Activated CD4-positive, CD25-positive, alpha-beta regulatory T cell treated with anti-CD3 and anti-CD28 coated beads, Interleukin-2, amount 50 U/mL, for 16 hours (primary cell): ENCODE measurements at places on chromosomes 16 and 17.

DNA sequence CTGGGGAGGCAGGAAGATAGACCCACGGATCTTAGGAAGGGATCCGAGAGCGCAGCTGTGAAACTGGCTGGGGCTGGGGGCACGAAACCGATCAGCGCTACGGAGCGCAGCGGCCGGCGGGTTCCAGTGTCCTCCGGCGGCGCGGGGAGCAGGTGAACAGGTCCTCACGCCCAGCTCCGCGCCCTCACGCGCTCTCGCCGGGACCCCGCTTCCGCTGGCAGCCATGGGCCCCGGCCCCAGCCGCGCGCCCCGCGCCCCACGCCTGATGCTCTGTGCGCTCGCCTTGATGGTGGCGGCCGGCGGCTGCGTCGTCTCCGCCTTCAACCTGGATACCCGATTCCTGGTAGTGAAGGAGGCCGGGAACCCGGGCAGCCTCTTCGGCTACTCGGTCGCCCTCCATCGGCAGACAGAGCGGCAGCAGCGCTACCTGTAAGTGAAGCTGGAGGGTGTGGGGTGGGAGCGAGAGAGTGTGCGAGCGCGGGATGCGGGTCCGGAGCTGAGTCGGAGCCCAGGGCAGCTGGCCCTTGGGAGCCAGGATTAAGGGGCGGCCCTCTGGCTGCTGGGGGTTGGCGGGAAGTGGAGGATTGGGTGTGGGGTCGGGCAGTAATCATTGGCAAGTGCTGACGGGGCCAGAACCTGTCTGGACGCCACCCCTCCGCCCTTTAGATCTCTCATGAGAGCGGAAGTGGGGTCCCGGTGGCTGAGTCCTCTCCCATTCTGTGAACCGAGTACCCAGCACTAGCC, 479 bp downstream of the ITGA3 start:
- peak; percentile 28 for DNase-seq

GRCh38 chr16:77663711-77664110, 58.6 kb upstream of the NUDT7 start:
- DNase-seq: no peak

GRCh38 chr17:80694085-80694991, 149.7 kb downstream of the RPTOR start:
- DNase-seq: no peak

GRCh38 chr16:6345090-6345489, 987.6 kb upstream of the RBFOX1 start:
- DNase-seq: no peak

GRCh38 chr16:47196457-47196856, 52.7 kb upstream of the NETO2 start:
- no peak for DNase-seq

GRCh38 chr16:78396046-78396445, 296.6 kb downstream of the WWOX start:
- no peak for DNase-seq

DNA sequence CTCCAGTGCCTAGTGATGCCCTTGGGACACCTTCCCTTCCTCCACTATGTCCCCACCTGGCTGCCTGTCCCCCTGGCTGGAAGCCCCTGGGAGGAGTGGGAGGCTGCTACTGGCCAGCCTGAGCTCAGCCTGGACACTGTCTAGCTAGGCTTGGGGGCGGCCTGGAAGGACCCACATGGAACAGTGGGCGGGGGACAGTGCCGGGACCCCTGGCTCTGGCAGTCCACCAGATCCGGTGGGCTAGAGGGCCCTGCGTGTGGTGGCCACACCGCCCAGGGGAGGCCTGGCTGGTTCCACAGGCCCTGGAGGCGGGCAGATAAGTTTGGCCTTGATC, 388.0 kb upstream of the TNRC6C start:
- DNase-seq: no peak

- no peak for DNase-seq
These were observed 145.9 kb upstream of the PLCG2 start for GRCh38 chr16:81633147-81633619.

- DNase-seq: no peak
These were observed 1.4 kb downstream of the SLC4A1 start for GRCh38 chr17:44266402-44267164.

GRCh38 chr16:15950869-15951268, 1.5 kb downstream of the ABCC1 start:
- no peak for DNase-seq

GRCh38 chr17:79082311-79083190, 7.9 kb downstream of the ENGASE start:
- peak; percentile 18 for DNase-seq

DNA sequence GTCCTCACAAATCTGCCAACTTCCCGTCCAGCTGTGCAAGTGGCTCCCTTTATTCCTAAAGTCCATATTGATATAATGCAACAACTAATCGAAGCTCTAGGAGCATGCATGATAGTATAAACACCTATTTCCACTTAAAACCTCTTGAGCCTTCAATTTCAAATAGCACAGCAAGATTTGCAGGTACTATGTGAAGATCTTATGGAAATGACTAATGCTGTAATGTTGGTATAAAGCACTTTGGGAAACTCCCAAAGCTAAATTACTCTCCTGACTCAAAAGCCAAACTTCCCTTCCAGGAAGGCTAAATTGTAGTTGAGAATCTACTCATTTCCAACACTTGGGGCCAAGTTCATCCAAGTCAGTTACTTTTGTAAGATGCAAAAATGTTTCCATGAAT, 287.6 kb upstream of the CDH11 start:
- DNase-seq: no peak

DNA sequence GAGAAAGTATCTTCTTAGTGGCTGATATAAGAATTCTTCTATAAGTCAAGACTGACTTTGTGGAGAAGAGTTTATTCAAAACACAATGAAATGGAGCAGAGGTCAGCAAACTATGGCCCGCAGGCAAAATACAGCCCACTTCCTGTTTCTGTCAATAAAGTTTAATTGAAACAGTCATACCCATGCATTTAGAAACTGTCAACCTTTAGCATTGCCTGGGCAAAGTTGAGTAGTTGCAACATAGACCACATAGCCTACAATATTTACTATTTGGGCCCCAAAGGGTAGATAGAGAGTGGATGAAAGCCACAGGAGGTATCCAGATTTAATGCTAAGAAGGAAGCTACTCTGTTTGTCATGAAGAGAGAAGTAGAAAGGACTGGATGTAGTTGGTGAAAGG, 38.0 kb downstream of the ACSM2B start:
- DNase-seq: no peak

DNA sequence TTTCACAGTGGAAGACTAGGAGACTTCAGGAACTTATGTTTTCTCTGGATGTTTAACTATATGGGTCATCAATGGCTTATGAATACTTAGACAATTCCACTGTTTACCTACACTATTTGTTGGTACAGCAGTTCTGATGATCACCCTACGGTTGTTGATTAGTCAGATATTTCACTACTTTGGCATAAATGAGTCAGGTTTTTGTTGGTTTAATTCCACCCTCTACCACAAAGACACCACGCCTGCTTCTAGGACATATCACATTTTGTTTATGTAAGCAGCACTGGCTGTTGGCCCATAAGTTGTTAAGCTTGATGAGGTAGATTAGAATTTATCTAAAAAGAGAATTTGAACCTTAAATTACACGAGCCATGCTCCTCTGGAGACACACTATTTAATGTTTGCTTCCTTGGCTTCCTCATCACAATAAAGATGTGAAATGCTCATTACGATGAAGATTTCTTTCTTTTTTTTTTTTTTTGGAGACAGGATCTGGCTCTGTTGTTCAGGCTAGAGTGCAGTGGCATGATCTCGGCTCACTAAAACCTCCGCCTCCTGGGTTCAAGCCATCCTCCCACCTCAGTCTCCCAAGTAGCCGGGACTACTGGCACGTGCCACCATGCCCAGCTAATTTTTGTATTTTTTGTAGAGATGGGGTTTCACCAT, 4.3 kb downstream of the GDE1 start:
- DNase-seq: no peak

- DNase-seq: peak; percentile 79
These were observed 20.4 kb upstream of the BEAN1 start for GRCh38 chr16:66406534-66407221.

DNA sequence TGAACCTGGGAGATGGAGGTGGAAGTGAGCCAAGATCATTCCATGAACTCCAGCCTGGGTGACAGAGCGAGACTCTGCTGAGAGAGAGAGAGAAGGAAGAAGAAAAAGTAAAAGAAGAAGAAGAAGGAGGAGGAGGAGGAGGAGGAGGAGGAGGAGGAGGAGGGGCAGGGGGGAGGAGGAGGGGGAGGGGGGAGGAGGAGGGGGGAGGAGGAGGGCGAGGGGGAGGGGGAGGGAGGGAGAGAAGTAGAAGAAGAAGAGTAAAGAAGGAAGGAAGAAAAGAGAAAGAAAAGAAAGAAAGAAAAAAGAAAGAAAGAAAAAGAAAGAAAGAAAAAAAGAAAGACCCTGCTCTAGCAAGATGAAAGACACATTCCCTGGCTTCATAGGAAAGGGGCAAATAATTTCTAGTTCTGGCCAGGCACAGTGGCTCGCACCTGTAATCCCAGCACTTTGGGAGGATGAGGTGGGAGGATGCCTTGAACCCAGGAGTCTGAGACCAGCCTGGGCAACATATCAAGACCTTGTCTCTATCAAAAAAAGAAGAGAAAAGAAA, 23.6 kb downstream of the SOCS1 start:
- no peak for DNase-seq

GRCh38 chr17:56739776-56740175, 93.9 kb downstream of the C17orf67 start:
- no peak for DNase-seq

DNA sequence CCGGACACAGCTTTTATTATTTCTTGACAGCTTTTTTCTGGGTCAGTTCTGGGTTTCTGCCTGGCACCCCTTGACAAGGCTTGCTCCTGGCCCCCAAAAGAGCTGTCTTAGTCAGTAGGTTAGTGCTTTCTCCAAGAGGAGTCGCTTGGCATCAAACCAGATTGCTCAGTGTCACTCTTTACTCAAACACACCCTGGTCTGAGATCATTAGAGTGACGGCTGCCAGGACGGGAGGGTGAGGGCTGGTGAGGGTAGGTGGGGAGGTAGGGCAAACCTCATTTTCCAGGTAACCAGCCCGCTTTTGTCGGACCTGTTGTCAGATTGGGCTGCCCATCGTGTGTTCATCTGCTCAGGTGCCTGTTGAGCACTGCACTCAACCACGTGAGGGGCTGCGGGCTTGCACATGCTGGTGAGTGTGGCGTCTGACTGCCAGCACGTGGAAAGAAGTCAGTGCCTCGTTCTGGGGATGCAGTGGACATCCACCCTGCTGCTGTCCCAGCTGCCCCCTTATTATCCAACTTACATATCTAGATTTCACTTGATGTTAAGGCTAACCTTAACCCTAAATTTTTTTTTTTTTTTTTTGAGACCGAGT, 12.4 kb downstream of the TMEM94 start:
- DNase-seq: no peak

- no peak for DNase-seq
These were observed 10.7 kb upstream of the C1QL1 start for GRCh38 chr17:44978807-44979206.

DNA sequence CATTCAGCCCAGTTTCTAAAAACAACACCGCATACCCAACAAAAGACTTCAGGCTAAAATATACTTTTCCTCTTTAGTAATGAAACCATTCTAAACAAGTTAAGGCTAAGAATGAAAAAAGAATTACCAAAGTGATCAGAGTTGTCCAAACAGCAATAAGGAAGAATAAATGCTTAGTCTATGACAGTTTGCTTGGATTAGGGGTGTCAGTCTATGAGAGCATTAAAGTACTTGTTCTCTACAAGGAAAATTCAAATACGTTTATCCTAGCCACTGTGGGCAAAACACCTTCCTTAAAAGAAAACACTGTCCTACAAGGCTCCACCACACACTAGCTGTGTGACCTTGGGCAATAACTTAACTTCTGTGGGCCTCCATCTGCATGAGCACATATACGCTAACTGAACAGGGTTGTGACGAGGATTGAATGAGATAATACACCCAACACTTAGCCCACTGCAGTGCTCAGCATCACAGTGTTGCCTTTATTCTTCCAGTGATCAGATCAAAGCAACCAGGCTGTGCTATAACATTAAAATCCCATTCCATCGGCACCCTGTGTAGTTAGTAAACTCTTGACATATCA, 53.6 kb downstream of the TEX2 start:
- DNase-seq: no peak

GRCh38 chr17:70195091-70195490, 25.8 kb downstream of the KCNJ2 start:
- no peak for DNase-seq

DNA sequence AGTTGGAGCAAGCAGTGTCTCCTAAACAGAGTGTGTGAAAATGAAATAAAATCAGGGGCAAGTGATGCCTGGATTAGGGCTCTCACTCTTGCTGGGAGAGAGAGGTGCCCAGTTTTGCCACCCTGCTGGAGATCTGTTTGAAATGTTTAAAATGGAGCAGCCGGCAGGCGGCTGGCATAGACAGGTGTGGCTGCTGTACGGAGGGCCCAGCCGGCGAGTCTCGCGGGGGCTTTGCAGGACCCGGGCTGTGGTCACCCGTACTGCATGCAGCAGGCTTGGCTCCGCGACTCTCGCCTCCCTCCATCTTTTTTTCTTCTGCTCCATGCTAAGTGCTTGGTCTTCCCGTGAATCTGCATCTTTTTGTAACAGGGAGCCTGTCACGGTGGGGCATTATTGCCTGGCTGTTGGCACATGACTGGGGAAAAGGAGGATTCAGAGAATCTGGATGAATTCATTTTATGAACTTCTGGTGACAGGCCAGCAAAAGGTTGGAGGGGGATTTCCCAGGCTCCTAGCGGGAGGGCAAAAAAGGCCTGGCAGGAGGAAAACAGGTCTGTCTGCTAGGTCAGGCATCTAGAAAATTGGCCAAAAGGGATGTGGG, 1.8 kb downstream of the ZNRF1 start:
- no peak for DNase-seq

GRCh38 chr16:47644166-47644565, 183.0 kb downstream of the PHKB start:
- no peak for DNase-seq

DNA sequence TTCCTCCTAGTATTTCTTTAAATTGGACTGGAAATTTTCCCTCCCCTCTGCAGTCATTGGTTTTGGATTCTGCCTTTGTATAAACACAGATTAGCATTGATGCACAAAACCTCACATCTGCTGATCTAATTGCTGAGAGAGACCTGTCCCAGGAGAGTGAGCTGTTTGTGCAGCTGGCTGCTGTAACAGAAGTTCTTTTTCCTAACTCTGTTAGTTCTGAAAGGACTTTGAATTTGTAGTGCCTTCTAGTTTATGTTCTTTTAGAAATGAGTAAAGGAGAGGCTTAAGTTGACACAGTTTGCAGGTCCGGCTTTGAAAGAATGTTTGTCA, 45.2 kb upstream of the KPNB1 start:
- no peak for DNase-seq
